Stimulated activated CD8-positive, alpha-beta memory T cell treated with anti-CD3 and anti-CD28 coated beads, Interleukin-15, amount 100 ng/mL, for 4 hours (primary cell): ENCODE measurements at places on chromosomes 4 and X.

DNA sequence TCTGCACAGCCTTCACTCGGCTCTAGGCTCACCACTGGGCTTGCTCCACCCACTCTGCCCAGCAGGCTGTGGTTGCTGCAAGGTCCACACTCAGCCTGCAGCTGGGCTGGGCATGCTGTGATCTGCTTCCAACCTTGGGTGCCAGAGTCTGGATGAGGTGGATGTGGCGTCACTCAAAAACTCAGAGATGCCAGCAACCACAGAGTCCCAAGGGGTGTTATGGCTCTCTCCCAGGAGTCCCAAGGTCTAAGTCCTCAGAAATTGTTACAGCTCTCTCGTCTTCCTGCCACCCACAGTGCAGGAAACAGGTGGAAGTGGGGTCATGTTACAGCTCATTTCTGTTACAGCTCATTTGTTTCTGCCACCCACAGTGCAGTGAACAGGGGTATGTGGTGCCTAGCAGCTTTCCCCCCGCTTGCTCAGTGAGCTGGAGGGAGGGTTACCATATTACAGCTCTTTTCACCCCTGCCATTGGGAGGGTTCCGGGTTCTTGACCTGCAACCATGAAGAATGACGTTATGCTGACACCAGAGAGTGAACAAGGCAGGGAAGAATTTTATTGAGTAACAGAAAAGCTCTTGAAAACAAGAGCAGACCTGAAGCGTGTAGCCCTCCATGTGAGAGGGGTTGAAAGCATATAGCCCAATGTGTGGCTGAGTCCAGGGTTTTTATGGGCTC, 893.9 kb downstream of the PCDH7 start:
- DNase-seq = no peak

GRCh38 chr4:113682730-113683537, 78.6 kb downstream of the CAMK2D start:
- peak; percentile 64 for DNase-seq

GRCh38 chrX:12563121-12563520, 228.1 kb upstream of the PRPS2 start:
- DNase-seq = no peak

DNA sequence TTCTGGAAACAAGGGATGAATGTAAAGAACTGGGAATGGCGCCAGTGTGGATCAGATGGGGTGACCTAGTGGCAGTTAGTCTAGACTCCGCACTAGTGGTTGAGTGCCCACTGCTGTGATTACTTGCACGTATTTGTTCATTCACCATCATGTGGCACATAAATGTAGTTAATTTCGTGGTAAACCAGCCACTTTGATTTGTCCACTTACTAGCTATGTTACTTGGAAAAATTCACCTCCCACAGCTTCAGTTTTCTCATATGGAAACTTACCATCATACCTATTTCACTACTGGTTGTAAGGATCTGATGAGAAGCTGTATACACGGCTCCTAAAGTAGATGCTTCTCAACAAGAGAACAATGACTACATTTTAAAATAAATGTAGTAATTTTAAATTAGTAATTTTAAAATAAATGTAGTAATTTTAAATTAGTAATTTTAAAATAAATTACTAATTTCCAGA, 394 bp upstream of the DYNLT3 start:
- DNase-seq = no peak

DNA sequence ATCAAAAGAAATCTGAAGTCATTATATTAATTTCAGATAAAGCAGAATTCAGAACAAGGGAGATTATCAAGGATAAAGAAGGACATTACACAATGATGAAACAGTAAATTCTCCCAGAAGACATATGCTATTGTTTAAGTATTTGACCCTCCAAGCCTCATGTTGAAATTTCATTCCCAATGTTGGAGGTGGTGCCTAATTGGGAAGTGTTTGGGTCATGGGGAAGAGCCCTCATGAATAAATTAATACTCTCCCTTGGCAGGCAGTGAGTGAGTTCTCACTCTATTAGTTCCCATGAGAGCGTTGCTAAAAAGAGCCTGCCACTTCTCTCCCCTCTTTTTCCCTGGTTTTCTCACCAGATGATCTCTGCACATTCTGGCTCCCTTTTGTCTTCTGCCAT, 249.9 kb upstream of the GRIA3 start:
- no peak for DNase-seq

DNA sequence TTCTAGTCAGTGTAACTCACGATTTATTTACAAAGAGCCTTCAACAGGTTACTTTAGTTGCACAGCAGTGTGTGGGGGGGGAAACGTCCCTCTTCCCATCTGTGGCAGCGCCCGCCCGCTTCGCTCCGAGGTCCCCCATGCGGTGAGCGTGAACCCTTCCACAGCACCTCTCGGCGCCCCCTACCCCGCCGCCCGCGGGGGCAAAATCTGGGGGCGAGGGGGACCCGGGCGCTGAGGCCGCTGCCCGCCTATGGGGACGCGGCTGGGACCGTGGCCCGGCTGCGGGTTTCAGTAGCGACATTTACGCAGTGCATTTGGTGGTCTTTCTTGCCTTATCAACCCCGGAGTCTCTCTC, 6.4 kb downstream of the NKX6-1 start:
- no peak for DNase-seq

DNA sequence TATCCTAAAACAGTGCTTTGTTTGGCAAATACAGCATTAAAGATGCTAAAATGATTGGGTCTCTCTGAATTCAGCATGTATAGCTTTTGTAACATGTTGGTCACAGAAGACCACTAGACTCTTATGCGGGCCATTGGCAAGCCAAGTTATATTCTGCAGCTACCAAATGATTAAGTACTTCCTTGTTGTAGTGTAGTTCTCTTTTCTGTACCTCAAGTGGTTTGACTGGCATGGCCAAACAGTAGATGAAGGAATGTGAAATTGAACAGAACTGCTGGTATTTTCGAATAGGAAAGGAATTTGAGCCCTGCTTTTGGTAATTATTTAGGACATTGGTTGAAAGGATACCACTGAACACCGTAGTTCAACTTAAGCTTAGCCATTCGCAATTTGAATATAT, 193.9 kb upstream of the GPC4 start:
- no peak for DNase-seq

GRCh38 chr4:128846063-128846462, 36.6 kb downstream of the JADE1 start:
- no peak for DNase-seq

DNA sequence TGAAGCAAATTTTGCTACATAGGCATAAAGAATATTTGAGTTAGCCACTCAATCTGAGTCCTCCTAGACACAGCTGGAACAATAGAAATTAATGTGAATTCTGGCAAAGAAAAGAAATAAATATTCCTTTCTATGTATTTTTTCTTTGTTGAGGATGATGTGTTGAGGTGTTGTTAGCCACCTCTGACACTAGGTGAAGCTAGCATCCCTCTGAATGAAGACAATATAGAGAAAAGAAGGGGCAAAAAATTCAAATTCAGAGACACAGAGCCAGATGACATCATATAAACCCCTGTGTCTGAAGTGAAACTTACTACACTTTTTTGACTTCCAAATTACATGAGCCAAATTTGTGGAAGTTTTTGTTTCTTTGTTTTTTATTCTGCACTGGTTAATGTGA, 34.6 kb upstream of the TMPRSS11D start:
- no peak for DNase-seq

- DNase-seq = no peak
Measured at GRCh38 chrX:129690435-129690834, 35.7 kb upstream of the APLN start.

- DNase-seq = no peak
Measured at GRCh38 chrX:646796-647195, 16.2 kb downstream of the SHOX start.

DNA sequence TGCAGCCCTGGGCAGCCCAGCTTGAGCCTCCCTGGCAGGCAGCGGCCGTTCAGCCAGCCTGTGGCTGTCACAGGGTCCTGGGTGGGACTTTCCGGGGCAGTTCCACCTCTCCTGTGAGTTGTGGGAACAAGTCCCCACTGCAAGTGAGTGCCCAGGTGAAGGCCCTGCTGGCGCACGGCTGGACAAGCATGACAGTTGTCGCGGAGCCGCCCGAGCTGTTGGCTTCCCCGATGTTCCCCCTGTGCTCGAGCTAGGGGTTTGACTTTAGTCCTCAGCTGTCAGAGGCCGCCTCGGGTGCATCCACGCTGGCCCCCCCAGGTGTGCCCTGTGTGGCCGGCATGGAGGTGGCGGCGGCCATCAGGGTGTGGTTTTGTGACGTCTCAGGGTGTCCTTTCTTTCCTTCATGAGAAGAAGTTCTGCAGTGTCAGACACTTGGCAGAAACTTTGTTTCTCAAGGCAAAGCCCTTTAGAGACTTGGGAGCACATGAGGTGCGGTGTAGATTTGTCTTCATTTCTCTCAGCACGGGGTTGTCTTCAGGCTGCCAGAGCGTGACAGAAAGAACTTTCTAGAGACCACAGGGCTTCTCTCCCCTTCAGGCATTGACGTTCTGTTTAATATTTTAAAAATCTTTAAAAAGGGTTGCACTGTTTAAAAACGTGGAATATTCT, 69.4 kb upstream of the HGFAC start:
- DNase-seq = no peak

DNA sequence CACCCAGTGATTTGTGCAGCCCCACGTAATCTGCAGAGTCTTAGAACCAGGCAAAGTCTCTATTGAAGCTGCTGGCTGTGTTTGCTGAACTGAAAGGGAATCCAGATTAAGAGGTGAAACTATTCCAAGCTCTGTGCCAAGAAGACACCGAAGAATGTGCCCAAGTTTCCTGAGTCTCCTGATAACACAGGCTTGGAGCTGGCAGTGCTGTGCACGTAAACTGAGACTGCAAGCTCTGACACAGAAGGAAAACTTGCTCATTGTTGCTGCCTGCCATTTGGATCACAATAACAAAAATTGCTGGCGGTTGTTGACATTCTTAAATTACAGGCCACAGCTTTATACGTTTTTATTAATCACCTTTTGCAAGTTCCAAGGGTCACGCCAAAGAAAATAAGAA, 60.2 kb upstream of the VCX3B start:
- no peak for DNase-seq

GRCh38 chr4:155353923-155354540, 22.7 kb downstream of the MAP9 start:
- DNase-seq = no peak

DNA sequence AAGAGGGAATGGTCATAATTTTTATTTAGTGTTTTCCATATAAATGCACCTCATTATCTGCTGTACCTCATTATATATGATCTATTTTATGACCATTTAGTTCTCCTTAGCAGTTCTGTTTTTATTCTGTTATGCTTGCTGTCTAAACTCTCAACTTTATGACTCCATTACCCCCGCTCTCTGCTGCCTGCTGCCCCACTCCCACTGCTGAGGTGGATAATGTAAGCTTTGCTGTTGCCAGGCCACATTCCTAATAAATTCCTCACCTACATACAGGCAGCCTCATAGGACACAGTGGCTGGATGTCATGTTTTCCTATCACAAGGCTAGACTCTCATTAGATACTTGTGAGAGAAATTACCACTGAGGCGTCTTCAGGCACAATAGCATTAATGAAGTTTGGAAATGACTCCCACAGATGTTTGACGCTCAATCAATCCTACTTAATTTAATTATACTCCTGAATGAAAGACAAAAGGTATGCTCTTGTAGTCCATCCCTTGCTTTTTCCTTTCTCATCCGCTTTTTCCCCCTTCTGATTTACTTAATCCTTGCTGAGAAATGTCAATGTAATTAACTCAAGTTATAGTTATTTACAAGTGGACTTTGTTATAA, 497.5 kb upstream of the IGFBP7 start:
- DNase-seq = no peak

DNA sequence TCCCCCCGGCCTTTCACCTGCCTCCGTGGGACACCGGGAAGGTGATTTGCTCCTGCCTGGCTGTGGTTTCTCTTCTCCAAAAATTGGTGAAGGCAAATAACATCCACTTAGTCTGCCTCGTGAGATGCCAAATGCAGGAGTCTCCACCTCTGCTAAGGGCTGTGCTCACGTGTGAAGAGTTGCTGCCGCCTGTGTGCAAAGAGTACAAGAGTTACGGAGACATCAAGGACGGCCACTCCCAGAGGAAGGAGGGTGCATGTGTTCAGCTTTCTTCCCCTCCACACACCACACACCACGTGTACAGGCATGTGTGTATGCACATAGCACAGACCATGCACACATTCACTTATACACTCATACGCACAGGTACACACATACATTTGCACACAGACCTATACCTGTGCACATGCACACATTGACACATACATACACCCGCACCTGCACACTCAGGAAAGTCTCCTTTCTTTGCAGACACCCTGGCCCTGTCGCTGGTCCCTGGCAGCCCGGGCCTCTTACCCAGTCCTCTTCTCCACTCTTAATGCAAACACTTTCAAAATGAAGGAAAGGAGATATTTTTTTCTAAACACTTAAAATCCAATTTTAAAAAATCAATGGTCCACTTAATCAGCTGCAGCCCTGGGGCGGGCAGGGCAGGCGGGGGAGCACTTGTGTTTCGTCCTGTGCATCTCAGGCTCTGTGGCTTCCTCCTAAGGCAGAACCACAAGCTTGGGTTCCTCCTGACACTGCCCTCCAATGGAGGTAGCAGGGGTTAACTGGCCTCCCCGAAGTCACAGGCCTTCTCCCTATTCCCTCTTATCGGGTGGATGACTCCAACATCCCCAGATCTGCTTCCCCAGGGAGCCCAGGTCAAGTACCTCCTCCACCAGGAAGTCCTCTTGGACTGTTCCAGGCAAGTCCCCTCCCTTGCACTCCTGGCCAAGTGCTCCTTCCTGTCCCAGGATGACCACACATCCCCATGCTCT, 103.0 kb downstream of the CPZ start:
- DNase-seq = no peak

- no peak for DNase-seq
Measured at GRCh38 chr4:3346146-3346545, 53.3 kb downstream of the RGS12 start.

GRCh38 chrX:96692454-96692853, 7.8 kb downstream of the DIAPH2 start:
- DNase-seq = no peak

GRCh38 chr4:25347971-25348370, 29.1 kb upstream of the ANAPC4 start:
- DNase-seq = no peak

GRCh38 chrX:21581479-21581878, 76.7 kb downstream of the KLHL34 start:
- DNase-seq = no peak

DNA sequence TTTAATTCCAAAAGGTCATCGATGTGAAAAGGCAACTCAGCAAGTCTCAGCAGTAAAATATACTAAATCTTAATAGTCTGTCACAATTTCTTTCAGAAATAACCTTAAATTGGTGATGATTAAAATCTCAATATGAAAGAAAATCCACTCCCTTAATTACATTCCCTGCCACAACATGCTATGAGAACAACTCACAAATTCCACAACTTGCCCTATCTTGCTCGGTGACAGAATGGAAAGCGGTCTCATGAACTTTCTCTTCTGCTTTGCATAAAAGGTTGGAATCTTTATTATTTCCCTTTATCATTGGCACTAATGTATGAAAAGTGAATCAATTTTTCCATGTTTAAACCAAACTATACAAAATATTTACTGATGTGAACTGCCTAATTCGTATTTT, 380.8 kb downstream of the TMA16 start:
- no peak for DNase-seq

GRCh38 chrX:22409418-22409817, 136.7 kb downstream of the CBLL2 start:
- DNase-seq = no peak
